ENCODE measurements at places on chromosomes 13 and 19.

DNA sequence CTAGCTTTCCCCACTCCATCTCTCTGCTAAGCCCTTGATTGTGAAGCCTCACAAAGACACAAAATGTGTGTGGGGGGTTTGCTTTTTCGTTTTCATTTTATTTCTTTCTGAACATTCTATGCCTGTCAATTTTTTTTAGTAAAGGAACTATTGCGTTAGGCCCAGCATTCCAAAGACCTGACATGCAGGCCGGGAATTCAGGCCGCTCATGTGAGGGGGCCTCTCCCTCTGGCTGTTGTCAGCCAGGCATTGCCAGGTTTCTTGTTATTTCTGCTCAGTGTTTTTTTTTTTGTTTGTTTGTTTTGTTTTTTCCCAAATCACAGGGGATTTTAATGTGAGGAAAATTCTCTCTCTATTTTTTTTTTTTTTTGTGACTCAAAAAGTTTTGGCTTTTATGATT lies 10.3 kb upstream of the MEDAG start:
- no peak for DNase-seq

GRCh38 chr19:12899891-12900518 lies 9.0 kb downstream of the GCDH start:
- DNase-seq: no peak

- no peak for DNase-seq
Measured at GRCh38 chr13:51605698-51606097, 21.4 kb downstream of the WDFY2 start.

- no peak for DNase-seq
Measured at GRCh38 chr13:76798037-76798436, 88.2 kb downstream of the KCTD12 start.

DNA sequence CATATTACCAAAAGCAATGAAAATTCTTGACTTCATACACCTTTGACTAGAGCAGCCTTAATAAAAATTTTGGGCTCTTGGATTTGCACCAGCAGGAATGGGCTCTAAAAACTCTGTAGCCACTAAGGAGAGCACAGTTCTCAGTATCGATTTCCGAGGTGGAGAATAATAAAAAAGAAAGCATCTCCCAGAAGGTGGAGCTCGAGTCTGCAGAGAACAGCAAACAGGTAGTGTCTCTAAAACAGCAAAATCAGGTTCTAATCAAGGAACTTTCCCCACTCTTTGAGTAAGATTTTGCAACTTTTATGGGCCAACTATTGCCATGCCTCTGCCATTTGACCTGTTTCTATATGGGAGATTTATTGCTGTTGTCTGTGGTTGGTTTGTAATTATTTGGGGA lies 258.7 kb upstream of the GPC6 start:
- no peak for DNase-seq

DNA sequence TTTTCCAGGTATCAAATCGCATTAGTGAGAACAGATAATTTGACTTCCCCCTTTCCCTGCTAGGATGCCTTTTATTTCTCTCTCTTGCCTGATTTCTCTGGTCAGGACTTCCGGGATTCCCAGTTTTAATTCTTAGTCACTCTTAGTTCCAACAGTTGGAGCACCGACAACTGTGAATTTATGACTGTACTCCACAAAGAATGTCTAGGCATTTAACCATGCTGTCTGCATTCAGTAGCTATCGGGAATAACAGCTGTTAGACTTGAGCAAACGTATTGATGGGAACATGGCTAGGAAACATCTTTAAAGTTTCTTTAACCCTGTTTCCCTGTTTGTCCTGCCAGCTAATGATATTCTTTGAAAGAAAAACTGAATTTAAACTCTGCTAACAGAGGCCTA lies 14.1 kb upstream of the SPACA7 start:
- DNase-seq: no peak

GRCh38 chr19:54792814-54793213 lies 10.6 kb upstream of the KIR2DL4 start:
- DNase-seq: no peak

DNA sequence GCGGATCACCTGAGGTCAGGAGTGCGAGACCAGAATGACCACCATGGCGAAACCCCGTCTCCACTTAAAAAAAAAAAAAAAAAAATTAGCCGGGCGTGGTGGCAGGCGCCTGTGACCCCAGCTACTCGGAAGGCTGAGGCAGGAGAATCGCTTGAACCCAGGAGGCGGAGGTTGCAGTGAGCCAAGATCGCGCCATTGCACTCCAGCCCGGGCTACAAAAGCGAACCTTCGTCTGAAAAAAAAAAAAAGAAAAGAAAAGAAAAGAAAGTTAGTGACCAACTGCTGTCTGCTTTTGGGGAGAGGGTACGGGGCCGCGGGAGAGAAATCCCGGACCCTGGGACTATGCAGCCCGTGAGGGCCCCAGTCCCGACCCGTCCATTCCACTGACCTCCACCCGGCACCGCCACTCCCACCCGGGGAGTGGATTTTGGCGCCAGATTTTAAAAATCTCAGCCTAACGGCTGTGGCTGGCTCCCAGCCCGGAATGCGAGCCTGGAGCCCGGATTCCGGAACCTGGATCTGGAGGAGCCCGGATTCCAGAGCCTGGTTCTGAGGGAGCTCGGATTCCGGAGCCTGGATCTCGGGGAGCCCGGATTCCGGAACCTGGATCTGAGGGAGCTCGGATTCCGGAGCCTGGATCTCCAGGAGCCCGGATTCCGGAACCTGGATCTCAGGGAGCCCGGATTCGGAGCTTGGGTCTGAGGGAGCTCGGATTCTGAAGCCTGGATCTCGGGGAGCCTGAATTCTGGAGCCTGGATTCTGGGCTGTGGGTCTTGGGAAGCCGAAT lies 6.1 kb upstream of the LMNB2 start:
- no peak for DNase-seq

GRCh38 chr19:52536448-52536800 lies 9.0 kb downstream of the ZNF808 start:
- no peak for DNase-seq

- no peak for DNase-seq
Measured at GRCh38 chr19:17351815-17352435, 14.6 kb downstream of the GTPBP3 start.

DNA sequence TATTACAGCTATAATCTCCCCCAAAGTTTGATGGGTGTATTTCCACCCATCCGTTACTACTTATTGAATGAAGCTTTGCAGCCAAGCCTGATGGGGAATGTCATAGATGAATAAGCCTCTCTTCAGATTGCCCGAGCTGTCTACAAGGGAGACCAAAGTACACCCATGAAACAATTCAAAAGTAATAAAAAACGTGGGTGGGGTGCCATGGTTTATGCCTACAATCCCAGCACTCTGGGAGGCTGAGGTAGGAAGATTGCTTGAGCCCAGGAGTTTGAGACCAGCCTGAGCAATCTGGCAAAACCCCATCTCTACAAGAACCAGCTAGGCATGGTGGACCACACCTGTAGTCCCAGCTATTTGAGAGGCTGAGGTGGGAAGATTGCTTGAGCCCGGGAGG lies 419.2 kb downstream of the FGF9 start:
- no peak for DNase-seq

DNA sequence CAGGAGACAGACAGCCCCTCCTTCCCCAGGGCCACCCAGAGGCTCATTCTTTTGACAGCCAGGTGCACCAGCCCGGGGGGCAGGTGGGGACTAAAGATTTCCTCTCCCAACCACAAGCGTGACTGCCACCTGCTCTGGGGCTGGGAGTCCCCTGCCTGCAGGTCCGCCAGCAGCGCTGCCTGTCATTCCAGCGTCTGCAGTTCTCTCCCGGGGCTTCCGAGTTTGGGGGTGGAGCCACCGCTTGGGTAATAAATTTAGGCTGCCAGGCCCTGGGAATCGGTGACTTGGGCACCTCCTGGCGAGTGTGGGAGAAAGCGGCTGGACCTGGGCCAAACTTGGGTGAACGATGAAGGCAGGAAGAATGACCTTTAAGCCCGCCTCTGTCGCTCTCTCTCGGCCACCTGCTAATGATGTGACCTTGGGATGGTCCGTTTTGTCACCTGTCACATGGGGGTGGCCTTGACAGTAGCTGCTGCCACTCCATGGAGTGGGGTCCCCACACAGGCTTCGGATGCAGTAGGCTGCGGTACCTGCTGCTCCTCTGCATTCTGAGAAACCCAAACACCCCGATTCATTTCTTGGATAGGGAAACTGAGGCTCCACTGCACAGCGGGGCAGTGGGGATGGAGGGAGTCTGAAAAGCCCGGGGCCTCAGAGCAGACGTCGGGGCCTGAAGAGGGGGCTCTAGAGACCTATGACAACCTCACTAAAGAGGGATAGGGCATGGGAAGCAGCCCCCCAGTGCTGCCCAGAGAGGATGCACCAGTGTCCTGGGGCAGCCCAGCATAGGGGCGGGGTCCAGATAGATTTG lies 12.8 kb downstream of the FUT6 start:
- no peak for DNase-seq

- DNase-seq: no peak
Measured at GRCh38 chr13:51297556-51297955, 41.9 kb upstream of the SERPINE3 start.

GRCh38 chr13:44757671-44758070 lies 181.5 kb upstream of the TSC22D1 start:
- no peak for DNase-seq

DNA sequence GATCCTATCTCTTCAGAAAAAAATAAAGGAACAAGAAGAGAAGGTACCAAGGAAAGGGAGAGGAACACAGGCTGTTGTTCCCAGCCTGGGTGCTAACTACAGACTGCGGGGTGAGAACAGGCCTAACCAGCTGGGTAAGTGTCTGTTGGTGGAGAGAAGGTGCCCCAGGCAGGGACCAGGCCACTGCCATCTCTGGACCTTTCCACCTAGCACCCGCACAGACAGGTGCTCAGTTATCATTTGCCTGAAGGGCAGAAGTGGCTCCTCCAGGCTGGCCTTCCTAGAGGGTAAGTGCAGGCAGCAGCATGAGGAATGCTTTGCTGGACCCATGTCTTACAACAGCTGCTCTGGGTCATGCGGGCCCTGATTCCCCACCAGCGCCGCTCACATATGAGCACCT lies 10.1 kb downstream of the DNMT1 start:
- no peak for DNase-seq

GRCh38 chr19:51480590-51480989 lies 2.3 kb downstream of the CEACAM18 start:
- DNase-seq: no peak

DNA sequence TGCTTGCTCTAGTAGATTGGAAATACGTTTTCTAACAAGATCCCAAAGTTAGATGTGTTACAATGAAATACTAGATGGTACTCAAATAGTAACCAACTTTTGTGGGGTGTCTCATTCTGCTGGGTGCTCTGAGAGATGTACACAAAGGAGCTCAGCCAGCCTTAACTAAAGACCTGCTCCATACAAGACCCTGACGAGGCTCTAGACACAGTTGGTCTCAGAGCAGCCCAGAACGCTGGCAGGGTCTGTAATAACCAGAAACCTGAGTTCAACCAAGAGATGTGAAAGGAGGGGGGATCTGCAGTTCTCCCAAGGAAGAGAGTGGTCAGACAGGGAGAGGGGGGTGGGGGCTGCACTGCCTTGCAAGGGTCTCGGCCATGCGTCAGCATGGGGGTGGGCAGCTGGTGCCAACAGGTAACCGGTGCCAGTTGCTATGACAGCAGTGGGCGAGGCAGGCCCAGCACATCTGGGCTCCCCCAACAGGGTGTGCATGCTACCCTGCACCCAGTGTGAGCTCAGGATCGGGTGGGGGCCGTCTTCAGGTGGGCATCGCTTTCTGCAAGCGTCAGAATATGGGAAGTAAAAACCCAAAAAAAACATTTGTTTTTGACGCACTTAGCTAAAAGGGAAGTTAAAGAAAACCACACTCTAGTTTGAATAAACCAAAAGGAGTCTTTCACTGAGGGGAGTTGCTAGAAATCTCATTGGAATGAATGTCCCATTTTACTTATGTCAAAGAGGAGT lies 68.0 kb upstream of the GPR183 start:
- peak; percentile 31 for DNase-seq

DNA sequence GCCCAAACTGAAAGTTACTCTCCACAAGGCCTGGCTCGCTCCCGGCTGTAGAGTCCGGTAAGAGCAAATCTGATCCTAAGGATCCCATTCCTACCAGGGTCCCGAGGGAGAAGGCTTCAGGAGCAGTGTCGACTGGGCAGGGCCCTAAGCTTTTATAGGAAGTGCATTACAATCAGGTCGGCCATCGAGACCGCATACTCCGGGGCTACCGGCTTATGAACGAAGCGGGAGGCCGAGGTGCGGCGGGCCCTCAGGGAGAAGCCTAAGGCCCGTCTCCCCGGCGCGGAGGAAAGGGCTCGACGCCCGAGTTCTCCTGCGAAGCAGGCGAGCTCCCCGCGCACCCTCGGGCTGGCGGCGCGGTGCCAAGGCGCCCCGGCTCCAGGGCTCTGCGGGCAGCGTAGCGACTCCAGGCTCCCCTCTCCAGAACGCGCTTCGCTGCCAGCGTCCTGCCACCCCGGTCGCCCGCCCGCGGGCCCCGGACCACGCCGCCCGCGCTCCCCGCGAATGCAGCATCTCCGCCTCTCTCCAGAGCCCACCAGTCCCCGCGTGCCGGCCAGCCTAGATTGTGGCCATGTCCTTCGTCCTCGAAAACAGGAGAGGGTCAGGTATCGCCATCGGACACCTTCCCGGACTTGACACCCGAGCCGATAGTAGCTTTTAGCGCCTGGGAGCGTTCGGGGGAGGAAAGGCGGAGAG lies 1.4 kb downstream of the EFNB2 start:
- DNase-seq: no peak
